ENCODE measurements at places on chromosomes 7 and 10.

GRCh38 chr7:101757879-101758278, 59.5 kb upstream of the CUX1 start:
- DNase-seq: no peak

- no peak for DNase-seq
These were observed 75.9 kb downstream of the PPP1R3C start for GRCh38 chr10:91556691-91557566.

- peak; percentile 76 for DNase-seq
These were observed 43.9 kb downstream of the APBB1IP start for GRCh38 chr10:26481914-26482550.

GRCh38 chr7:44391746-44392617, 66.6 kb upstream of the CAMK2B start:
- DNase-seq: no peak

DNA sequence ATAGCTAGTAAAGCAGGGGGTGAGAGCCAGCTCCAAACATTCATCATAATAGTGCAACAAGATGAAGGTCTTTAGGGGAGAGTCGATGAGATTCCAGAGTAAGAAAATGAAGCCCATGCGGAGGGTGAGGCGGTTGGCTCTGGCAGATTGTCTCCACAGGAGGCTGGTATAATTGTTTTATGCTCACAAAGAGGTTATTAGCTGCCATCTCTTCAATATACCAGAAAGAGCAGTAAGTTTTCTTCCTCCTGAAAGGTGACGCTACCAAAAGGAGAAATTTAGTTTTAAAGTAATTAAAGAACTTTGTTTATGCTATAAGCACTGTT, 59.2 kb upstream of the KCNIP2 start:
- no peak for DNase-seq

DNA sequence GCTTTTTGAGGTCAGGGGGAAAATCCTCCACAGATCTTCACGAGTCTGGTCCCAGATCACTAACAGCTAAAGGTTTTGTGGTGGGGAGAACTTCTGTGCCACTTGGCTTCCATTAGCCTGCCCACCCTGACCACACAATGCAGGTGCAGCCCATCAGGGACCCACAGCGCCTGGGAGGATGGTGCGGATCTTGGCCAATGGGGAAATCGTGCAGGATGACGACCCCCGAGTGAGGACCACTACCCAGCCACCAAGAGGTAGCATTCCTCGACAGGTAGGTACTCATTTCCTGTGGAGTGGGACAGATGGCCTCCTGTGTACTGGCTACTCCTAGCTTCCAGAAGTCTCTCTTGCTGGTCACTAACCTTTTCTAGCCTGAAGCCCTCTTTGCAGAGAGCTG, 1.5 kb downstream of the FAM241B start:
- DNase-seq: no peak

DNA sequence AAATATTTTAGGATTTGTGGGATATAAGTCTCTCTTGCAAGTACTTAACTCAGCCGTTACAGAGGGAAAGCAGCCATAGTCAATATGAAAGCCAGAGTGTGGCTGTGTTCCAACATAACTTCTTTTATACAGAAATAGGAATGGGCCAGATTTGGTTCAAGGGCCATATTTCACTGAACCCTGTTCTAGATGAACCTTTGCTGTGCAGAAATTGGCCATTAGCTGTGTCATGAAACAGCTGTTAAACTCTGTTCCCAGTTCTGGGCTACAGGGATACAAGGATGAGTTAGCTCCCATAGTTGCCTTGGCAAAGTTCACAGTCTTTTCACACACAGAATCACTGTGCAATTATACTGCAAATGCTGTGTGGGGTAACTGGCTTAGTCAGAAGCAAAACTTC, 213.9 kb upstream of the LRRN3 start:
- DNase-seq: no peak

GRCh38 chr7:81111781-81112540, 193.1 kb upstream of the SEMA3C start:
- no peak for DNase-seq

GRCh38 chr10:61612450-61612849, 50.3 kb upstream of the CABCOCO1 start:
- no peak for DNase-seq

GRCh38 chr10:122342293-122343134, 32.0 kb upstream of the PLEKHA1 start:
- peak; percentile 60 for DNase-seq

- no peak for DNase-seq
These were observed 94.2 kb downstream of the HIP1 start for GRCh38 chr7:75644589-75644988.

GRCh38 chr7:16178092-16178491, 243.2 kb downstream of the CRPPA start:
- DNase-seq: no peak

DNA sequence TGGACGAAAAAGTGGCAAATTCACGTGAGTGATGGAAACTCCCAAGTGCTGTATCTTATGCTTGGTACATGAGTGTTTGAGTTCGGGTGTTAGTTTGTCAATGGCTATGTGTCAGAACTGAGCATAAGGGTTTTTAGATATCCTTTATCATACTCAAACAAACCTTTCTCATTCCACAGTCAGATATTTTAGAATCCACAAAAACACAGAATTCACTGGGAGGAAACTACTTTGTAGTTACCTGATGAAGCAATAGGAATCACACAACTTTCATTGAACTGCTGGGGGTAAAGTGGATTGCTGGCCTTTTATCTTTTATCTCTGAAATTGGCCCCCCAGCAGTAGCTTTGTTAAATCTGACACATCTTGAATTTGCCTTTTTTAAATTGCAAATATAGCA, 64.0 kb downstream of the DKK1 start:
- no peak for DNase-seq

GRCh38 chr10:2744547-2745200, 322.7 kb upstream of the PFKP start:
- no peak for DNase-seq

GRCh38 chr10:43863859-43864591, 215.3 kb upstream of the ZNF32 start:
- DNase-seq: no peak

- DNase-seq: no peak
These were observed 23.8 kb upstream of the SLF2 start for GRCh38 chr10:100888957-100889356.

- DNase-seq: no peak
These were observed 106.4 kb downstream of the AMPH start for GRCh38 chr7:38524786-38525185.

DNA sequence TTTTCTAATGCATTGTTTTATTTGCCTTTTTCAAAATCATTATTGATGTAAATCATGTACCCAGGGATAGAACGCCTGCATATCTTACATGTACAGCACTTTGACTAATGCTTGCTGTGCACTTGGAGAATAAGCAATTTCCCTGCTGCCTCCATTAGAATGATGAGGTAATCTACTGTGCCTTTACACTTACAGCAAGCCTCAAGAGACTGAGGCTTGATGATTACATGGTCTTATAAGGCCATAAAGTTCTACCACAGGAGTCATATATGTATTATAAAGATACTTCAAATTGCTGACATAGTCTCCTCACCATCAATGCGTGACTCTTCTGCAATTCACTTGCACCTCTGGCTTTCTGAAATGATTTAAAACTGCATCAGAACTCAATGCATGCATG, 328.6 kb upstream of the HGF start:
- no peak for DNase-seq

- no peak for DNase-seq
These were observed 4.7 kb downstream of the CCNY start for GRCh38 chr10:35340975-35341374.

- DNase-seq: no peak
These were observed 146.8 kb downstream of the ADCY1 start for GRCh38 chr7:45720989-45721388.

- no peak for DNase-seq
These were observed 40.8 kb upstream of the LRRN3 start for GRCh38 chr7:111049971-111050680.

DNA sequence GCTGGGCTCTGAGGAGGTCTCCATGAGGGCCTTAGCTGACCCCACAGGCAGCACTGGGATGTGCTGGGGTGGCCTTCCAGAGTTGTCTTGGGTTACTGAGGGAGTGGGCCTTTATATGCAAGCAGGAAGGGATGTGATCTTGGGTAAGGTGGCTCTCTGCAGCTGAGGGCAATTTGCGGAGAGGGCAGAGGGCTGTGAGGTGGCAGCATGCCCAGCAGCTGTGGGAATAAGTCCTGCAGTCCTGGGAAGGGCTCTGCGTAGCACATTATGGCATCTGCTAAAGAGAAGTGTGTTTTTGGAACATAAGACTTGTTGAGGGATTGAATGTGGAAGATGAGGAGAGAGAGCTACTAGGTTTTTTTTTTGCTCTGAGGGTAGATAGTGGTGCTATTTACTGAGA, 99.6 kb upstream of the KMT2E start:
- no peak for DNase-seq

DNA sequence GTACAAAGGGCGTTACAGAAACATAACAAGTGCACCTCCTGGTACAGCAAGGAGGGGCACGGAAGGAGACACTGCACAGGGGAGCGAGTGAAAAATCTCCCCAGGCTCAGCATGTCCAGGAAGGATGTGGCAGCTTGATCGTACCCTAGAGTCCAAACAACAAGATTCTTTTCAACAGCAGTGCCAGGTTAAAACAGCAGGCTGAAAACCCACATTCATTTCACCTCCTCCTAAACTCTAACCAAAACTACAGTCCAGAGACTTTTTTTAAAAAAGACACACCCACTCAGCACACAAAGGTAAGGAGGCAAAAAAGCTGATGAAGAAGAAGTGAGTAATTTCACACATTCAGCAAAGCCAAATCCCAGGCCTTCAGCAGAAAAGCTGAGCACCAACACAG, 138.8 kb downstream of the SFMBT2 start:
- DNase-seq: peak; percentile 47

- DNase-seq: no peak
These were observed 177.7 kb downstream of the CXCL12 start for GRCh38 chr10:44207160-44207559.

- peak; percentile 71 for DNase-seq
These were observed 589 bp downstream of the LDB1 start for GRCh38 chr10:102119417-102120141.

DNA sequence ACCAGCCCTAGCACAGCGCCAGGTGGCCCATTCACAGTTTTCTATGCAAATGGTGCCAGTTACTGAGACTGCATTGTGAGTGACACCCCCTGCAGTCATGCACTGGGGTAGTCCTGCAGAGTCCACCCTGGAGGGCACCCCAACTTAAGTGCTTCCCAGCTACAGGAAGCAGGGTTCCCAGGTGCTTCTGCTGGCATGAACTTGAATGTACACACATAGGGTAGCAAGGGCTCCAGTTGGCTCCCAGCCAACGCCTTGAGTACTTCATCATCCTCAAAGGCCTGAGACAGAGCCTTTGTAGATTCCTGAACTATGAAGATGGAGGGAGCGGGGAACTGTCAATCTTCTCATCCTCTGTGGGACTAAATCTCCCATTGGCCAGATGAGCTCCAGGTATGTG, 11.5 kb upstream of the NPFFR1 start:
- DNase-seq: no peak

GRCh38 chr7:151461096-151461941, 21.4 kb upstream of the CRYGN start:
- no peak for DNase-seq

DNA sequence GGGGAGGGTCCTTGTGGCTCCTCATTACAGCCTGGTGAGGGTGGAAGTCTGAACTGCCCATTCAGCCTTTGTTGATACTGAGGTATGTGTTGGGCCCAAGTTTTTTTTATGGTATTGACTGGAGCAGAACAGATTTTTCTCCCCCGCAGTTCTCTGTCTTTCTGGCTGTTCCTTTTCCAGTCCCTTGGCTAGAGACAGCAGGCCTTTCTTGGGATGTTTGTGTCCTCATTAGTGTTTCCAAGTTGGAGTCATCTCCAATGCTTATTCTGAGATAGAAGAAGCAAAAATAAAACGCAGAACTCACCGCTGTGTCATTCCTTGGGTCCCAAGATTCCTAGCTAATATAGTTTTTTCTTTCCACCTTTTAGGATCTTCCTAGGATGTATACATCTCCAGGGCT, 193.3 kb downstream of the RAMP3 start:
- no peak for DNase-seq

GRCh38 chr10:72847681-72848080, 45.9 kb upstream of the OIT3 start:
- DNase-seq: no peak

DNA sequence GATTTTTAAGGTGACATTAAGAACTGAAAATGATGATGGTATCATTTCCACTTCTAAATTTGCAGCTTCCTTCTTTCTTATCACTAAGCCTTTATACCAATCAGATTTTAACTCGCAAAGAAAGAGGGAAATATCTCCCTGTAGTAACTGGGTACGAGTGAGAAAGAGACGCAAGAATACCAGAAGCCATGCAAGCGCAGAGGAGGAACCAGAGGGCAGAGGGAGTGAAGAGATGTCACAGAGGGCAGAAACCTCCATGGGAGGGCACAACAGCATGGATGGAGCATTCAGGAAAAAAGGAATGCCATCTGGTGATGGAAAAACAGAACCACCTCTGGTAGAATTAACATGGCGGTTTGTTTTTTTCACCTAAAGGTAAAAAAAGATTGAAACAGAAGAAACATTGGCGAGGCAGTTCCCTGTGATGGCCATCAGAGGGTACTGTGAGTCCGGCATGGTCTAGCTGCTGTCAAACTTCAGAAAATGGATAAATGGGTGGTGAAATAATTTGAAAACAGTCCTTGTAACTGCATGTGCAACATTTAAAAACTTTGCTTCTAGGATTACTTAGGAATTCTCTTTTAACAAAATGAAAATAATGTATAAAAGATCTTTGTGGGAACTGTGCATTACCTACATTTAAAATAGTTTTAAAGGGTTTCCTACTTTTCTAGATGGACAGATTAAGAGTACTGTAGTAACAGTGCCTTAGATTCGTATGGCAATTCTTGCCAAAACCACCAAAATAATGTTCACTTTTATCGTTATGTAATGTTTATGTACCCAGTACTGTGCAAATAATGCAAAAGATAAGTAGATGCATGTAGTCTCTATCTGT, 91.8 kb downstream of the ARHGAP12 start:
- DNase-seq: no peak

- DNase-seq: no peak
These were observed 24.2 kb downstream of the IFIT3 start for GRCh38 chr10:89351780-89352597.

DNA sequence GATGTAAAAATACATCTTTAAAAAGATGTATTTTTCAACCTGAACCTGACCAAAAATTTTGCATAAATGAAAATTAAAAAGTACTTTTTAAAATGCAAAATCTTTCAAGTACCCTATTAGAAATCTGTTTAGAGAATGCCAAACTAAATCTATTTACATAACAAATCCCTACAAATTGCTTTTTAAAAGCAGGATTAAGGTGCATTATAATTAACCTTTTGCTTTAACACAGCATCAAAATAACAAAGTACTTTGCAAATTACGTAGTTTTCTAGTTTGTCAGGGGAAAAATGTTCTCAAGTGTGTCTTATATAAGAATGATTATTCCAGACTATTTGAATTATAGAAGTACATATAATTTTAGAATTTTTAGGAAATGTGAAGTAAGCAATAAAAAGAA, 160.8 kb downstream of the VPS50 start:
- no peak for DNase-seq

- DNase-seq: no peak
These were observed 107.5 kb downstream of the ADAM22 start for GRCh38 chr7:88041583-88041982.
